ENCODE measurements at places on chromosomes 6 and 20. TPM values are rescaled to one million over a fixed set of nuclear protein-coding genes. Genes with fewer than 3 reads are reported as not detected.

- H3K27me3 ChIP-seq = no peaks in the 10 kb centered on the region
- H3K27ac ChIP-seq = no peak overlapping the region
- peaks cover 12% of the 10 kb centered on the region for H3K4me1 ChIP-seq
- DNase-seq = no peak
- no peaks in the 10 kb centered on the region for H3K36me3 ChIP-seq
These were observed 178.7 kb downstream of the GJA1 start for GRCh38 chr6:121614115-121614514.

DNA sequence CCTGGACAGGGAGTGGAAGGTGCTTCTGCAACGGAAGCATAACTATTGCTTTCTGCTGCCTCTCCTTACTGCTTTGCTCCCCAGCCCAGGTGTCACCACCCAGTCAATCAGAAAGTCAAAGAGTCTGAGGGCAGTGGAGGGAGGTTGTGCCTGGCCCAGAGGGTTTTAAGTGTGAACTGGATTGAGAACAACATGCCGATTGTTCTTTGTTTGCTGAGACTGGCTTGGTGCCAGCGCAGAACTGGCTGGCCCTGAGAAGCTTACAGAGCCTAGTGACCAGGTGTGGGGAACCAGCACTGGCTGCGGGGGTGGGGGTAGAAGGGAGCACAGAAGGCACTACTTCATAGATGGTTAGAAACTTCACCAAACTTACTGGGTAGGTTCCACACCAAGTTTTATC is 31.1 kb upstream of the ENPP4 start:
- H3K4me3 ChIP-seq = peak overlapping the region; percentile 31
- no peaks in the 10 kb centered on the region for H3K27me3 ChIP-seq
- peaks cover 31% of the 10 kb centered on the region for H3K4me1 ChIP-seq
- DNase-seq = peak; percentile 86
- H3K36me3 ChIP-seq = peaks cover 5% of the 10 kb centered on the region

DNA sequence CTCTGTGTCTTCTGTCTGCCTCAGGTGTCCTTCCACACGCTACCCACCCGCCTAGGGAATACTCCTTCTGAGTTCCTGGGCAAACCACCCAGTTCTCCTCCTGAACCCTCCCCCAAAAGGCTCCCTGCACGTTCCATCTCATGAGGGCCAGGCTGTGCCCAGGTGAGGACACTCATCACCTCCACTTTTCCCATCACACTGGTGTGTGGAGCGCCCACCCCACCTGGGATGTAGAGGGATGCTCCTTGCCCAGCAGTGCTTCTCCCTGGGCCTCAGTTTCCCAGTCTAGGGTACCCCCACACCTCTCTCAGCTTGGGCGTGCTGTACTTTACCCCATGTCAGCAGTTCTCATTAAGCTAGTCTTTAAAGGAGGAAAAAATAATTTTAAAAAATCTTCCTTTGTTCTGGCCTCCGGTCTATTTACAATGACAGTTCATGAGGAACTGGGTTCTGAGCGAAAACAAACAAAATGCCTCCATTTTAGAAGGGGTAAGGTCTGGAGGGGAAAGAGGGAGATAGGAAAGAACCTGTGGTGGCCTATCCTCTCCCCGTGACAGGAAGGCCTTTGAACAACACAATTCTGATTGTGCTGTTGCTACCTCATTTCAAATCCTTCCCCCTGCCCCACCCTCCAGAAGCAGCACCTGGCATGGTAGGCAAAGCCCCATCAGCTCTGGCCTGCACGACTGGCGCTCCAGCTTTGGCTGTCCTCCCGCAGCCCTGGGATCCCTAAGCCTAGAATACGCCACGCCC is 1.7 kb upstream of the C20orf203 start:
- no peaks in the 10 kb centered on the region for H3K27me3 ChIP-seq
- no peak for DNase-seq
- H3K36me3 ChIP-seq = no peaks in the 10 kb centered on the region
- no peaks in the 10 kb centered on the region for H3K4me1 ChIP-seq
- no peak overlapping the region for H3K27ac ChIP-seq

DNA sequence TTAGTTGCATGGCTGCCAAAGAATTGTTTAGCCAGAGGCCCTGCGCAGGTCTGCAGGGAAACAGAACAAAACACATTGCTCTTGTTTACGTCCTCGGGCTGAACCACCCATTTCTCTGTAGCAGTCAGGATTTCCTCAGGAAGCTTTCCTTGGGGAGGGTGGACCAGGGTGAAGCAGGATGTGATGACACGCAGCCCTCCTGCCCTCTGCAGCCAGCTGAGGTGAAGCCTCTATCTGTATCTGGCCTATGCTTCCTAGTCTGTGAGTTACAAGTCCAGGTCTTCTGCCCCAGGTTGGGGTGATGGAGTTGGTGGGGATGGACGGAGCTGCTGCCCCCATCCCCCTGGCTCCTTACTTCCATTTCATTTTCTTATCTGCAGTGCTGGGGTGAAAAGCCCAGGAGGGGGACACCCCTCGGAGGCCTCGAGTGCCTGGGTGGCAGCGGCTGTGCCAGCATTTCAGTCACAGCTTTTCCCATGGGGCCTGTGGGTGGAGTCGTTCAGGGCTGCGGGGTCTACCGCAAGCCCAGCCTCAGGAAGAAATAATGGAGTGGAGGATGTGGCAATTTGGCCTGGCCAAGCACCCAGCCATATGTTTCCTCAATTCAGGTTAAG is 24.9 kb downstream of the SASH1 start:
- no peaks in the 10 kb centered on the region for H3K4me1 ChIP-seq
- no peaks in the 10 kb centered on the region for H3K36me3 ChIP-seq
- no peak overlapping the region for H3K27ac ChIP-seq
- DNase-seq = no peak

GRCh38 chr20:43160941-43161340 is 28.8 kb downstream of the PTPRT start:
- H3K4me1 ChIP-seq = no peaks in the 10 kb centered on the region

- H3K27ac ChIP-seq = peak overlapping the region; percentile 96
- peak overlapping the region; percentile 45 for H3K4me3 ChIP-seq
- peak; percentile 95 for DNase-seq
These were observed 343.0 kb downstream of the CDKAL1 start for GRCh38 chr6:20877008-20877937.

- H3K27me3 ChIP-seq = no peaks in the 10 kb centered on the region
- peak overlapping the region; percentile 5 for H3K27ac ChIP-seq
- no peak for DNase-seq
- H3K4me1 ChIP-seq = peaks cover 17% of the 10 kb centered on the region
- no peak overlapping the region for H3K4me3 ChIP-seq
- H3K36me3 ChIP-seq = peaks cover 54% of the 10 kb centered on the region
These were observed 340.1 kb downstream of the ZFAND3 start for GRCh38 chr6:38159596-38159995.

DNA sequence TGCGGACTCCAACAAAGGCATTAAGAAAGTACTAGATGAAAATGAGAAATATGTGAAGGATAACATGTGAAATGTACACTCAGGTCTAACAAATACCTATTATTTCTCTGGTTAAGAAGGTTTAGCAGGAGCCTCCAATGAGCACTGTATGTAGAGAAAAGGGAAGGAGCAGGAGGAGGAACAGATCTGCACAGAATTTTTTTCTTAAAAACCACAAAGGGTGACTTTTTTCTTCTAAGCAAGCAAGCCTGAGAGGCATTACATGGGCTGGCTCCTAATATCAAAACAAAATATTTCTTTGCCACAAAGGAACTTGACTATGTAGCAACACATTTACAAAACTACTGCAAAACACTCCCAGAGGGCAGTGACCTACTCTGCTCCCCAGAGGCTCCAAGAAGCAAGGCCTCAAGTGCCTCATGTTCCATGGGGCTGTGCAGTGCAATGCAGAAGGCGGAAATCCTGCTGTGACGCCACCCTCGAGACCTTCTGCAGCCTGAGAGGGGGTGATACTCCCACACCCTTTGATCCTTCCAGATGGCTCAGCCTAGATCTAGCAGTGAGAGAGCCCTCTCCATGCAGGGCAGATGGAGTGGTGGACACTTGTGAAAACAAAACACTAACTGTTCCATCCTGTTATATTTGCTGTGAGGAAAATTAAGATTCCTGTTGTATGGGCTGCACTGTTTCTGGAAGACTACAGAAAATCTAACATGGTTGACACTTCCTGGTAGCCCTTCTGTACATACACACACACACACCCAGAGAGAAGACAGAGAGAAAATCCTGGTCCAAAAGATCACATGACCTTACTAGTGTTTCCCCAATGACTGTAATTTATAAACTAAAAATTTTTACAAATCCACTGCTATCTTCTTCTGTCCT is 36.0 kb upstream of the SMIM29 start:
- H3K4me1 ChIP-seq = no peaks in the 10 kb centered on the region
- H3K36me3 ChIP-seq = peaks cover 40% of the 10 kb centered on the region
- H3K4me3 ChIP-seq = no peak overlapping the region
- DNase-seq = no peak
- no peak overlapping the region for H3K27ac ChIP-seq

DNA sequence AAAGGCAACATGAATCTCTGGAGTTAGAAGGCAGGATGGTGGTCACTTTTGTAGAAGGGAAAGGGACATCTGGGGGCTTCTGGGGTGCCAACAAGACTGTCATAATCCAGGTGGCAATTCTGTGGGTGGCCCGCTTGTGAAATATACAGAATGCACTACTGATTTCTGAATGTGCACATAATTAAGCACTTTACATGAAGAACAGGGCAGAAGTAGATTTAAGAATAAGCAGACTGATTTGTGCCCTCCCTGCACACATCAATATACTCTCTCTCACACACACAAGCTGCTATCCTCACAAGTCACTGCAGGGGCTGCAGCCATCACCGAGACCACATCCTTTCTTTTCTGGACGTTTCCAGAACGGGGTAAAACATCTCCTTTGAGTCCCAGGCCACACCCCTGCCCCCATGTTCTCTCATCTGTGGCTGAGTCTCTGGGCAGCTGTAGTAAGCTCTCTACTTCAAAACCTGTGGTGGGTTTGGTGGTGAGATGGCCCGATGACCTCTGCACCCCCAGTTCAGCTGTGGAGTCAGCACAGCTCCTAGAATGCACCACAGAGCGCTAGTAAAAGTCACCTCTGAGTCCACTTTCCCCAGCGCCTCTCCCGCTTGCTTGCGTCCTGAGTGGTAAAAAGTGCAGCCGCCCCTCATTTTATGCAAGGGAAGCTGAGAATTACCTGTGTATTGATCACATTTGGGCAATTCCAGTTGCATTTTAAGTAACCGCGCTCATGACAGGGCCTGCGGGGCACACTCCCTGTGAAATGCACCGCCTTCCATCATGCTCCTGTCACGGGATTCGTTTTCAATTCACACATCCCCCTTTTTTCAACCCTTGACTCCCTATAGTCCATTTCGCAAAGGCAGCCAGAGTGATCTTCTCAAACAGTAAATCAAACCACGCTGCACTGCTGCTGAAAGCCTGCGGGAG is 115.5 kb downstream of the NFATC2 start:
- no peaks in the 10 kb centered on the region for H3K4me1 ChIP-seq
- no peak overlapping the region for H3K27ac ChIP-seq

DNA sequence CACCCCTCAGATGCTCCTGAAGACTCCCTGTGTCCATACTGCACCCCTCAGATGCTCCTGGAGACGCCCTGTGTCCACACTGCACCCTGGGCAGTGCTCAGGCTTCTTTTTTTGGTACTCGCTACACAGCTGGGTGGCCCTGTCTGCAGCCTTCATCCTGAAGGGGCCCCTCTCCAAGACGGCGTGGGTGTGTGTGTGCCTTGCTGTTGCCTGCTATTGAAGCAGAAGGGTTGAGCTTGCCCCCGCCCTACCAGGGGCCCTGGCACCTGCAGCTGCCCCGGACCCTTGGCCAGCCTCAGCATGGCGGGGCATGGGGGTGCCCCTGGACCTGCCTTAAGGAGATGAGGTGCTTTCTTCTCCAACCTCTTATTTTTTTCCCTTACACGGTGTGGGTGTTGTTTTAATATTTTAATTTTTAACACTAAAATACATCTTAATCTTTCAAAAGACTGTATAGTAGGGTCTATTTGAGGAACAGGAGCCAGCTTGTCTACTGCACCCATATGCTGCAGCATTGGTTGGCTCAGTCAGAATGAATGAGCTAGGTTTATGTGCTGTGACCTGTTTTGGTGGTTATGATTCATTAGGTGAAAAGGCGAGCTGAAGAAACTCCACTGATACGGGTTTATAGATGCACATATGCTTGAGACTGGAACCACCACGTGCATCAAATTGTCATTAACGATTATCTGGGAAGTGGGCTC is 135.9 kb downstream of the AGPAT4 start:
- no peak for DNase-seq
- no peaks in the 10 kb centered on the region for H3K27me3 ChIP-seq
- no peaks in the 10 kb centered on the region for H3K4me1 ChIP-seq
- no peak overlapping the region for H3K27ac ChIP-seq

- no peaks in the 10 kb centered on the region for H3K36me3 ChIP-seq
- H3K27ac ChIP-seq = no peak overlapping the region
- H3K4me1 ChIP-seq = peaks cover 21% of the 10 kb centered on the region
- DNase-seq = no peak
- no peak overlapping the region for H3K4me3 ChIP-seq
These were observed 95.7 kb downstream of the SMLR1 start for GRCh38 chr6:130922922-130923321.

GRCh38 chr6:47419621-47420020 is 58.0 kb upstream of the CD2AP start:
- peak; percentile 36 for DNase-seq
- peaks cover 20% of the 10 kb centered on the region for H3K36me3 ChIP-seq
- H3K4me1 ChIP-seq = peaks cover 66% of the 10 kb centered on the region
- peak overlapping the region; percentile 59 for H3K27ac ChIP-seq

- no peaks in the 10 kb centered on the region for H3K4me1 ChIP-seq
- no peak overlapping the region for H3K27ac ChIP-seq
- no peak overlapping the region for H3K4me3 ChIP-seq
- no peak for DNase-seq
These were observed 55.5 kb downstream of the TCP11 start for GRCh38 chr6:35085359-35086281.

GRCh38 chr20:40744072-40744817 is 55.2 kb upstream of the MAFB start:
- DNase-seq = no peak
- no peaks in the 10 kb centered on the region for H3K4me1 ChIP-seq
- H3K4me3 ChIP-seq = no peak overlapping the region

TRDN gene
- total RNA-seq = not detected

OR2B2 gene
- total RNA-seq = not detected

PSORS1C1 gene
- total RNA-seq = 11.0 TPM

ULBP2 gene
- total RNA-seq = 7.6 TPM

C4A gene
- total RNA-seq = 20.8 TPM

TMEM217 gene
- total RNA-seq = 0.99 TPM

OOEP gene
- 7.0 TPM for total RNA-seq

TRIM15 gene
- total RNA-seq = 13.5 TPM

THBS2 gene
- total RNA-seq = not detected

MUCL3 gene
- 0.07 TPM for total RNA-seq

Data from Calu3 (cell line).